Stimulated activated CD4-positive, alpha-beta T cell treated with anti-CD3 and anti-CD28 coated beads, Interleukin-4, amount 100 ng/mL, for 24 hours (primary cell): ENCODE measurements at places on chromosomes 11 and 22.

- no peak for DNase-seq
These were observed at the start of gene A4GALT for GRCh38 chr22:42720263-42721044. Gene A4GALT (minus strand): TSS chr22:42720870. CDS start chr22:42693951, 26,919 bp downstream.

DNA sequence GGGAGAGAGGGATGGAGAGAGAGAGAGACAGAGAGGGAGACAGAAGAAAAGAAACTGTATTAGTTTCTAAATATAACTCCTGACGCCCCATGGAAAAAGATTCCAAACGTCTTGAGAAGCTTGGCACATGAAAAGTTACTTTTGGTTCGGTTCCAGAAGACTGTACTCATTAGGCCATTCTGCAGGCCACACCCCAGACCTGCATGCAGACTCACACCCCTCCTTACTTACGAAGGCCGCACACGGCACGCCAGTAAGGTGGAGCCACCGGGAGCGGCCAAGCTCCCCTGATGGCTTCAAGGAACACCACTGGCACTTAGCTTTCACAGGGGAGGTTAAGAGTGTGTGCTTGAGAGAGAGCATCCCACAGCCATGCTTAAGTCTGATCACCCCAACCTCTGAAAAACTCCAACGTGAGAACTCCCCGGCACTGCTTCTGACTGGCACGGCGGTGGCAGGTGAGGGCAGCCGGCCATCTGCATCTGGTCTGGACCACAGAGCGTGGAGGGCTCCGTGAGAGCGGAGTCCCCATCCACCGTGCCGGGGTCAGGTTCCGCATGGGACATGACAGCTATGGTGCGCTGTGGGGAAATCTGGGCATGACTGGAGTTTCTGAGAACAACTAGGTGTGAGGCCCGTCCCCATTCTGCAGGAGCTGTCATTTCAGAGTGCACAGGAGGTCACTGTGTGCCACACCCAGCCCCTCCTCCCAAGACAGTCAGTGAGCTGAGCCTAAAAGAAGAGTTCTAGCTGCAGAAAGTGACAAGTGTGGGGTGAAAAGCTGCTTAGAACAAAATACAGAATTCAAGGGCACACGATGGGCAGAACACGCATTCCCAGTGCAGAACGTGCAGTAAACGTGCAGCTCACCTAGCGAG, 62.4 kb downstream of the MYH9 start:
- DNase-seq: no peak

- DNase-seq: no peak
These were observed 4.0 kb upstream of the SLC43A3 start for GRCh38 chr11:57430952-57431351.

GRCh38 chr11:45500451-45500850, 165.0 kb downstream of the CHST1 start:
- no peak for DNase-seq

DNA sequence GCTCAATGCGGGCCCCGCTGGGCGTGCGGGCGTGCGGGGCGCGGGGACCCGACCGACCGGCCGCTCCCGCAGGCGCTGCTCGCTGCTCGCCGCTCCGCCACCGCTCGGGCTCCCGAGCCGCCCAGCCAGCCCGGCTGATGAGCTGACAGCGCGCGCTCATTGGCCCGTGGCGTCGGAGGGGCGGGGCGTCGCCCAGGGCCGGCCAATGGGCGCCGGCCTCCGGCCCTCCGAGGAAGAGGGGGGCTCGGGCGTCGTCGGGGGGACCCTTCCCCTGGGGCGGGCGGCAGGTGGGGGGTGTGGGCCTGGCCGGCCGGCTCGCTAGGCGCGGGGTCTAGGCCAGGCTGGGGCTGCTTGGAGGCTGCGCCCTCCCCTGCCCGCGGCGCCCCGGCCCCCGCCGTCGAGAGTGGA, at the start of gene SCUBE1:
Gene SCUBE1, minus strand, starts transcription at position 111 of the 408 bp plus-strand sequence. CDS start 111 bp downstream, outside the sequence.
- peak; percentile 51 for DNase-seq

- peak; percentile 73 for DNase-seq
These were observed 6.2 kb upstream of the IGSF22 start for GRCh38 chr11:18731949-18732821.

DNA sequence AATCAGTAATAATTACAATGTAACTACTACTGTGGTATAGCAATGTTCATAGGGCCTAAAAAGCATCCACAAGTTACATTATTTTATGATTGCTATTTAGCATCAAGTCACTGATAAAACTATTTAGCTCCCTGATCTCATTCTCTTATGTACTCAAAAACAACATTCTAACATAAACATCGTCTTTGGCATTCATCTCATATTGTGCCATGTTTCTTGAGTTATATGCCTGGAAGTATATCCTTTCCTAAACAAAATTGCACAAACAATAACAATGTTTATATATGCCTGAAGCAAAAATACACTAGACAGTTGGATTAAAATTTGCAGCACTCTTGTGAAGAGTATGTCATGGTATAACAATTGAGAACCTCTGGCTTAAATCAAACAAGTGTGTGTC, 34.1 kb downstream of the HORMAD2 start:
- no peak for DNase-seq

- DNase-seq: no peak
These were observed 209.6 kb downstream of the BUD13 start for GRCh38 chr11:116563028-116563711.

GRCh38 chr22:25350551-25350971, 131.1 kb downstream of the CRYBB2 start:
- DNase-seq: no peak

DNA sequence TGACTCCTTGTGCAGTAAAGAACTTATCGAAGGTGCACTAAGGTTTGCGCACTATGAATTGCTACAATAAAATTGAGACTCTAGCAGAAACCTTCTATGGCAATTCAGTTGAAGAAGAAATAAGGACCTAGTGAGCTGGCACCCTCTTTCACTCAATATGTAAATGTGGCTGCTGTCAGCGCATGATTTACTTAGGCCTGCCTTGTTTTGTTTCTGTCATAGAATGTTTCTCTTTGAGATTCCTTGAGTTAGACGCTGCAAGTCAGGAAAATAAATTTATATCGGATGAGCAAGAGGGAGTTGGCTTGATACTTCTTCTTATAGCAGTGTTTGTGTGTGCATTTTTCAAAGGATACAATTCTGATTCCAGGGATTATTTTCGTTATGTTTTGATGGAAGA, 322.1 kb downstream of the BLID start:
- no peak for DNase-seq

- no peak for DNase-seq
These were observed 104.8 kb downstream of the RAB38 start for GRCh38 chr11:88070437-88070836.

GRCh38 chr11:20661445-20661844, 7.9 kb upstream of the NELL1 start:
- no peak for DNase-seq

- DNase-seq: no peak
These were observed 333.2 kb downstream of the CASP12 start for GRCh38 chr11:104564921-104565582.

GRCh38 chr22:48748113-48748859, 1079.4 kb downstream of the BRD1 start:
- DNase-seq: peak; percentile 1

GRCh38 chr11:116691771-116692177, 81.0 kb downstream of the BUD13 start:
- peak; percentile 56 for DNase-seq

GRCh38 chr11:128525411-128526243, 61.7 kb downstream of the ETS1 start:
- no peak for DNase-seq

DNA sequence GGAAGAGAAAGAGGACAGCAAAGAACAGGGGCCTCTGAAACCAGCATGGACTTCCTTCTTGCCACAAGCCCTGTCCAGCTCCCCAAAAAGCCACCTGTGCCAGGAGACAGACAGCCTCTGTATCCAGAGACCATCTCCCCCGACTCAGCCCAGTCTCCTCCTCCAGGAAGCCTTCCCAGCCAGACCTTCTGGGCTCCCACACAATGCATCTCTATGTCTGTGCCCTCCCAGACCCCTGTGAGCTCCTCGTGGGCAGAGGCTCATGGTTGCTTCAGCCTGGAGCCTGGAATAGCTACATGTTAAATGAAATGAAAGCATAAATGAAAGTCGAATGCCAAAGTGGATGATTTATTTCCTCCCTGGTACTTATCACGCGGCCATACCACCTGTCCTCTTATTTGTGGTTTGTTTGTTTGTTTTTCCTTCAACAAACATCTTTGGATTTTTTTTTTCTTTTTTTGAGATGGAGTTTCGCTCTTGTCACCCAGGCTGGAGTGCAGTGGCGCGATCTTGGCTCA, 7.3 kb upstream of the ARAP1 start:
- DNase-seq: no peak

DNA sequence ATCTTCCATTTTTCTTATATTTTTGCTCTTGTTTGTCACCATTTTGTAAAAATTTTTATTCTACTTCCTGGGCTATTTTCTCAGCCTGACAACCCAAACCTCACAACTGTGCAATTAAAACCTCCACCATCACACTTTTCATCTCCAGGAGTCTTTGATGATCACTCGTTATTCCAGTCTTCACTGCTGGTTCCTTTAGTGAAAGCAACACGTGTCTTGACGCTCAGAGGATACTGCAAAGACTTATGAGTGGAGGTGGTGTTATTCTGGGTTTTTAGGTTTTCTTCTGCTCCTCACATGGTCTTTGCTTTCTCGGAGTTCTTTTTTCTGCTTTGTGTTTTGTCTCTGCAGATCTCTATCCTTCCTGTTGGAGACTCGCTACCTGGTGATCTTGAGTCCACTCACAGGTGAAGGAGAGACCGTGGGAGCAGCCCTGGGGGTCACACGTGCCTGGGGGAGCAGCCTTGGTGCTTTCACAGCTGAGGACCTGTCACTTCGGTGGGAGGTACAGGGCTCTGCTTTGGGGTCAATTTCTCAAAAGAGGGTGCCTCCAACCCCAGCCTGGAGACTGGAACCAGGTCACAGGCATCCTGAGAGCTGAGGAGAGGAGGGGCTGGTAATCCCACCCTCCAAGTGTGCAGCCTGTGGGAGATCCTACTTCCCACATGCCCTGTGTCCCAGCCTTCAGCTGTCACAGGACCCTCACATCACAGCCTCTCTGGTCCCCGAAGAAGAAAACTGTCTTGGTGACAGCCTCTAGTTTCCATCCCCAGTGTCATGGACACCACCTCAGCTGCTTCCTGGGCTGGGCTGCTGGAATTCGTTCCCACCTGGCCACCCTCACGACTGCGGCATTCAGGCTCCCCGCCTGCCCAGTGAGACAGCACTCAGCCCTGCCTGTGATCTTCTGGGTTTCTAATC, 11.0 kb downstream of the SULT4A1 start:
- DNase-seq: no peak
